ENCODE measurements at places on chromosomes 1 and 21.

- DNase-seq, result no peak
Observed at GRCh38 chr1:208544053-208544452, 299.9 kb upstream of the PLXNA2 start.

DNA sequence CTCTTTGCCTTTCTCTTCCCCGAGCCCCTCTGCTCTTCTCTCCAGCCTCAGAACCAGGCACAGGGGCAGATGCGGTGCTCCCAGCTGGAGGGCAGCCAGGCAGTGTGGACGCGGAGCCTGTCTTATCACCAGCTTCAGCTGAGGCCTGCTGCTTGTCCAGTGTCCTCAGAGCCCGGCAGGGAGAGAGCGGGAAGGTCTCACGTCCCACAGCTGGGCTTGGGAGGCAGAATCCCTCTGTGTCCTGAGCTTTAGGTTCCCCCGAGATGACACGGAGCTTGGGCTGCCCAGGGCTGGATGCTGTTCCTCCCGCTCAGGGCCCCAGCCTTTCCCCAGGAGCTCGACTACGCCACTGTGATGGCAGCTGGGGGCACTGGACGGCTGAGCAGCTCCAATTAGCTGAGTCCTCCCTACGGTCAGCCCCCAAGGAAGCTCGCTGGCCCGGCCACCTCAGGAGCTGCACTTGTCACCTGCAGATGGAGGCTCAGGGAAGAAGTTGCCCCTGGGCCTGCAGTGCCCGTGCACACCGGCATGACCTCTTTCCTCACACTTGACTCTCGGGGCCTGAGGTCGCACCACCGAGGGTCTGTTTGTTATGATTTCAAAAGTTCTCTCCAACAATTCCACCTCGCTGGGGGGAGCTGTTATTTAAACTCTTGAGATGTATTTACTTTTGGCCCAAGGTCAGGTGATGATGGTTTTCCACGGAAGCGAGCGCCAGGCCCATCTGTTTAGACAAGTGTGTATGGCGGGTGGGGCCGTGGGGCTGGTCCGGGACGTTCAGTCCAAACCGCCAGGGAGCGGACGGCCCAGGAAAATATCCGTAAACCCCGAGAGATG, 127.3 kb downstream of the SIK1 start:
- no peak for DNase-seq

- DNase-seq, result peak; percentile 92
Observed at GRCh38 chr1:33633019-33633801, 160.8 kb downstream of the ZSCAN20 start.

DNA sequence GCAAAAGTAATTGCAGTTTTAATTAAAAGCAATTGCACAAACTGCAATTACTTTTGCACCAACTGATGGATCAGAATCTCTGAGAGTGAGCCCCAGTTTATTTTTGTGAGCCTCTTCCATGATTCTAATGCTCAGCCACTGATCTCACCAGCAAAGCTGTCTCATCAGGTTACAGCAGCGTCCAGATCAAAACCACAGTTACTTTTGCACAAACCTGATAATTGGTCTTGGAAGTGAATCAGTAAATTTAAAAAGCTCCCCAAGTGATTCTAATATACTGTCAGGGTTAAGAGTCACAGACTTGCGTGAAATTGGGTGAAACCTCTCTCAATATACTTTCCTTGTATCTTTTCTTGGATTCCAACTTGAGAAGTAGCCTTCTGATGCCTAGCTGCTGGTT, 13.5 kb upstream of the CR2 start:
- no peak for DNase-seq

DNA sequence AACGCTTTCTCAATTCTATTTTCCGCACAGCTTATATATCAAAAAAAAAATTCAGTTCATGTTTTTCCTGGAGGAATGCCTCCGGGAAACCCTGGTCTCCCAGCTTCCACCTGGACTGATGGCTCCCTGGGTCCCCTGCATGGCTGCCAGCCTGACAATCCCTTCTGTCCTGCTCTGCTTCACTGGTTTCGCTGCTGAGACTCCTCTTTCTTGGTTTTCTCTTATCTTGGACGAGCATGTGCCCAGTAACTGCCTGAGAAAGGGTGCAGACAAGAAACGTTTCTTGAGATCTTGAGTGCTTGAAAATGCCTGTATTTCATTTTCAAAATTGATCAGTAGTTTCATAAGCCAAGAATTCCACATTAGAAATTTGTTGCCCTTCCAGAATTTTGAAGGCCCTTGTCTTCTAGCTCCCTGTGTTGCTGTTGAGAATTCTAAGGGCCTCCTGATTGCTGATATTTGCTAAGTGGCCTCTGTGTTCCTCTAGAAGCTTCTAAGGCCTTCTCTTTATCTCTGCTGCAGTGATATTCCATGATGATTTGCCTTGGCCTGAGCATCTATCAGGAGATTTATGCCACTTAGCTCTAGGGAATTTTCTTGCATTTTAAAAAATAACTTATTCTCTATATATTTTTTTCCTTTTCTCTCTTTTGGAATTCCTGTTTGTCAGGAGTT, 44.7 kb downstream of the ETS2 start:
- no peak for DNase-seq

DNA sequence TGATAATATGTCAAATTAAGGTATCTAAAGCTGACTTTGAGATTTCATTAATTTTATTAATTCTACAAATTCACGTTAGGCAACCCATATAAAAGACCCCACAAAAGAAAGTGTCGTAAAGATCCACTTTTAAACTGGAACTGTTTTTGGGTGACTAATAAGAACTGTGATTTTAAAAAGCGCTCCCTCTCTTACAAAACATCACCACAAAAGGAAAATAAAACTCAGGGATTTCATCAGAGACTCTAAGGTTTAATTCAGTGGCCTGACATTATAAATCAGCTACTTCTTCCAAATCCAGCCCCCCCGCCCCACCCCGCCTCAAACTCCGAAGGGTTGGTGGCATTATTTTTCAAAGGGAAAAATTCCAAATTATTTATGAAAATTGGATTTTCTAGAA, 2.7 kb downstream of the COL24A1 start:
- peak; percentile 32 for DNase-seq

Measured in suppressor macrophage treated with lipopolysaccharide for 4 hours (primary cell).